Skin of body (tissue), 3 donors: ENCODE measurements at places on chromosomes 11 and 22. TPM values are rescaled to one million over a fixed set of nuclear protein-coding genes. Genes with fewer than 3 reads are reported as not detected.

GRCh38 chr11:47980088-47980906 lies at the start of gene PTPRJ:
Gene PTPRJ, plus strand, starts transcription at chr11:47980559. Its CDS starts 354 bp downstream, at chr11:47980913.
- no peak for DNase-seq

DNA sequence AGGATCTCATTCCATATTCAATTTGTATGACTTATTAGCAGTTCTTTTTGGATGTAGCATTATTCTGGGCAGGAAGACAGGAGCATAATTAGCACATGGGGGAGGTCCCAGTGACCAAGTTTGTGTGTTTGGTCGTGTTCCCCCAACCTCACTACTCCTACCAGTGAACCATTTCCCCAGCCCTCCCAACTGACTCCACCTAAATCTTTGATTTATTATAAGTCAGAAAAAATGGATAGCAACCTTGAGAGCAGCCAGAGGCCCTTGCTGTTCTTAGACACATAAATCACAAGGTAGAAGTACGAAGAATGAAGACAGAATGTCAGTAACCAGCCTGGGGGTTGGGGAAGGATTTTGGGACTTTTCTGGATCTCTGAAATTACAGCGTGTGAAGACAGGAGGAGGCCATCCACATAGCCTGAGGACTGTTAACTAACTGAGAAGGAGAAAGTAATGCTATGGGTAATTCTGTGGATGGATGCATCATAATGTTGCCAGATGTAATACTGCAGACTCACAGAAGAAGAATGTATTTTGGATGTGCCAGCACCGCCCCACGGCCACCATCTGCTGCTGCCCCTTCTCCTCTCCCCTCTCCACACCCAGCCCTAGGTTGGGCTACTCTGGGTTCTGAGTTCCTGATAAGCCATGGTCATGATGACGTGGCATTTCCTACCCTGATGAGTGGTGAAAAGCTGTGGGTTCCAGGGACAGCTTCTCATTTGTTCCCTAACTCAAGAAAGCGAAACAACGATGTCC lies 124.3 kb upstream of the TTC12 start:
- peak; percentile 89 for DNase-seq

- DNase-seq, result no peak
Measured at GRCh38 chr22:19691007-19691720, 23.1 kb upstream of the SEPTIN5 start.

- no peak for DNase-seq
Measured at GRCh38 chr11:9962722-9963121, 298.8 kb downstream of the SWAP70 start.

GRCh38 chr11:83736684-83737083 lies 450.5 kb upstream of the CCDC90B start:
- no peak for DNase-seq

- no peak for DNase-seq
Measured at GRCh38 chr11:126999366-126999765, 1.2 kb downstream of the KIRREL3 start.

PTPRCAP gene
- 0.89 TPM for total RNA-seq

MPZL2 gene
- total RNA-seq, result 56.5 TPM
